ENCODE measurements at places on chromosomes 5 and 9. TPM values are rescaled to one million over a fixed set of nuclear protein-coding genes. Genes with fewer than 3 reads are reported as not detected.

The RNF183 gene
- not detected for total RNA-seq

The KCNN2 gene
- 0.06 TPM for total RNA-seq

The MYOT gene
- total RNA-seq, result not detected

The TMEM215 gene
- 0.02 TPM for total RNA-seq

The TYRP1 gene
- total RNA-seq, result not detected

The MOB3B gene
- 8.7 TPM for total RNA-seq

The TAF1L gene
- not detected for total RNA-seq

The PSMB7 gene
- 321 TPM for total RNA-seq

The NMUR2 gene
- 0.09 TPM for total RNA-seq

The TMEM171 gene
- total RNA-seq, result 7.5 TPM

The HMGCS1 gene
- 50.4 TPM for total RNA-seq

The SLC27A6 gene
- 0.06 TPM for total RNA-seq

The TNFSF8 gene
- not detected for total RNA-seq

The CTSV gene
- total RNA-seq, result 11.6 TPM

The CCDC187 gene
- total RNA-seq, result not detected

The SPRY4 gene
- total RNA-seq, result 5.0 TPM

The C9orf50 gene
- total RNA-seq, result not detected

The PCDHGA6 gene
- total RNA-seq, result 0.22 TPM

The FAM120AOS gene
- 49.2 TPM for total RNA-seq

The LECT2 gene
- not detected for total RNA-seq

The DBH gene
- total RNA-seq, result not detected

The CHSY3 gene
- total RNA-seq, result 0.13 TPM

The LPAR1 gene
- total RNA-seq, result 15.1 TPM

The MLANA gene
- total RNA-seq, result not detected

The INSYN2B gene
- 0.61 TPM for total RNA-seq

The KCNMB1 gene
- total RNA-seq, result not detected

The LAMC3 gene
- total RNA-seq, result 2.1 TPM

The TLX3 gene
- total RNA-seq, result not detected

The IFNE gene
- 1.6 TPM for total RNA-seq

The ALDH1A1 gene
- total RNA-seq, result 5,173 TPM

The SPATA31A5 gene
- not detected for total RNA-seq

The CCNJL gene
- total RNA-seq, result 13.6 TPM

The IRX2 gene
- total RNA-seq, result 1.6 TPM

The RAPGEF1 gene
- total RNA-seq, result 34.5 TPM

The PCA3 gene
- not detected for total RNA-seq

The ANKRD31 gene
- 0.03 TPM for total RNA-seq

The ATG10 gene
- total RNA-seq, result 11.0 TPM

The ECM2 gene
- total RNA-seq, result 0.24 TPM

The IGFBPL1 gene
- total RNA-seq, result 2.5 TPM

The ADAMTS13 gene
- 0.76 TPM for total RNA-seq

The BARHL1 gene
- total RNA-seq, result not detected

The ERAP2 gene
- total RNA-seq, result 1.2 TPM

The ENTREP1 gene
- 0.43 TPM for total RNA-seq

The PRSS3 gene
- total RNA-seq, result 13.6 TPM

The SNCAIP gene
- 0.03 TPM for total RNA-seq

The PDE6A gene
- total RNA-seq, result 0.13 TPM

The CTXN3 gene
- total RNA-seq, result not detected

The SLC36A3 gene
- not detected for total RNA-seq
